Right ventricle myocardium superior (tissue), 1 donor: ENCODE measurements at places on chromosomes 4 and X. TPM values are rescaled to one million over a fixed set of nuclear protein-coding genes. Genes with fewer than 3 reads are reported as not detected.

Gene BCOR
- 14.0 TPM for total RNA-seq

DNA sequence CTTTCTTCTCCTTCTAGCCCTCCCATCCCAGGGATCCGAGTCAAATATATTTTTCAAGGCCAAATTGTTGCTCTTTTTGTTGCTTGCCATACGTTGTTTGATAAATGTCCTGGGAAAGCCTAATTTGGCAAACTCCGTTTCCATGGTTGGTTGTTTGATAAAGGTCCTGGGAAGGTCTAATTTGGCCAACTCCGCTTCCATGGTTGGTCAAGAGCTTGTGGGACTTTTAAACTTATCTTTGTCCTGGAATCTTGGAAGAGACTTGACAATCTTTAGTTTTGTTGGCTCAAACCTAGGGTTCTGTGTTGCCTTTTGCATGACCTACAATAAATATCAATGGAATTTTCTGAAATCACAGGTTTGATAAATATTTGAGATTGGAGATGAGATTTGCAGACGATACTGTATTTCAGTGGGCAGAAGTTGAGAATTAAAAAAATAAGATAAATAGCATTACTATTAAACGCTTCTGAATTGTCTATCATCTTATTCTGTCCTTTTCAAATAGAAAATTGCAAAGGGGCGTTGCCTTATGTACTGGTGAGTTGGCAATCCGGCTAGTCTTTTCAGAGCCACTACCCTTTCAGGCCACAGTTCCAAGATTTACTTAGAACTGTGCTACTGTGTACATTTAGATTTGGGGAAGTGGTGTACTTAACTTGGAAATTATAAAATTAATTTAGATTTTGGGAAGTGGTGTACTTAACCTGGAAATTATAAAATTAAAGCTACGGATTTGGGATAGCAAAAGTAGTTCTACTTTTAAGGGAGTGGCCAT, 804 bp downstream of the OSTC start:
- DNase-seq = no peak

GRCh38 chr4:82624819-82625218, 63.0 kb upstream of the TMEM150C start:
- no peak for DNase-seq

- DNase-seq = no peak
Observed at GRCh38 chr4:81031796-81032551, 1.5 kb downstream of the BMP3 start.

DNA sequence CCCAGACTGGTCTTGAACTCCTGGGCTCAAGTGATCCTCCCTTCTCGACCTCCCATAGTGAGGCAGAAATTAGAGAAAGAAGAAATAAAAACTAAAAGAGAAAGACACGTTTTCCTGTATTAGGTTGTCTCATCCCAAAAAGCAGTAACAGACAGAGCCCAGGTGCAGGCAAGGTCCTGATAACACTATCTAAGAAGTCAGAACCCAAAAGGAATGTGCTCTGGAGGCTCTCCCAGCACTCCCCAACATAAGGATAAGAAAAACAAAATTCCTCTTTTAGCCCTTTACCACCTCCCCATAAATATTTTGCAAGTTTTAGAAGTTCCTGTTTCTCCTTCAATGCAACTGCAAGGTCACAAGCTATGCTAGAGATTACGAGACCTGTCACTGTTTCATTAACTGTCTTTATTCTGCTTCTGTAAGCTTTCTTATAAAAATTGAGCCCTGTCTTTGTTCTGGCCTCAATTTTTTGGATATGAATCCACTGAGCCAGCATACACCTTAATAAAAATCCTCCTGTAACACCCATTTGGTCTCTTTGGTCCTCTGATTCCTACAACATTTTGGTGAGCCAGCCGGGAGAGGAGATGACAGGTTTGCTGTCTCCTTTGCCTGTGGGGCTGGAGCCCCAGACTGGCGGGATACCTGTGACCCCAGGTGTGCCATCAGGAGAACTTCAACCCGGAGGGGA, 25.9 kb downstream of the LIAS start:
- DNase-seq = no peak
